ENCODE measurements at places on chromosomes 2 and 18.

GRCh38 chr18:58263055-58263957 lies 219.3 kb downstream of the NEDD4L start:
- DNase-seq, result peak; percentile 18

DNA sequence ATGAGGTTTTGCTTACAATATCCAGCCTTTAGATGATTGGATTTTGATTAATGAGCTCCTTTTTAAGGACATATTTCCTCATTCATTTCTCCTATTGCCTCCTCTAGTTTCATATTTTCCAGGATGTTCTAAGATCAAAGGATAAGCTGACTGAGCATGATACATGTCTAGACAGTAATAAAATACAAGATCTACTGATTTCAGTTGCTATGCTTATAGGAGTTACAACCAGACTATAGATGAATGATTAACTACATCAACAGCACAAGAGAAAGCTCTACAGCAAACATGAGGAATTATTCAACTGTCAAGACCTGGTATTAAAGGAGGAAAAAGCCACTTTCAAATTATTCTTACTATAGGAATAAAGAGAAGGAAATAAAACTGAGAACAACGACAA lies 85.0 kb upstream of the LINC00305 start:
- no peak for DNase-seq

DNA sequence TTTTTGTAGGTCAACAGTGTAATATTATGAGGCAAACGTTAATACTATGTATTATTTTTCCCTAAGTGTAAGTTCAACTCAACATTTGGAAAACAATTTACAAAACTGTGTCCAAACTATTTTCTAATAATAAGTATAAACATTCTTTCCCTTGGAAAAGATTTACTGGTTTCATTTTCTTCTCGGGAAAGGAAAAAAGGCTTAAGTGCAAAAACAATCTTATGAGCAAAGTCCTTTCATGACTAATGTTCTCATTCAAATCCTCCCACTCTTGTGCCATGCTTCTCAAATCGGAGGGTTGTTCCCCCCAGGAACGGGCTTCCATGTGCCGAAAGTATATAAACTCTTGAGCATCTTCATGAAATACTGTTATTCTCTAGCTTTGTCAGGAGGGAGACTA lies 19.8 kb upstream of the L3MBTL4 start:
- no peak for DNase-seq

- no peak for DNase-seq
Observed at GRCh38 chr18:76495435-76496193, 572 bp upstream of the ZNF516 start.

DNA sequence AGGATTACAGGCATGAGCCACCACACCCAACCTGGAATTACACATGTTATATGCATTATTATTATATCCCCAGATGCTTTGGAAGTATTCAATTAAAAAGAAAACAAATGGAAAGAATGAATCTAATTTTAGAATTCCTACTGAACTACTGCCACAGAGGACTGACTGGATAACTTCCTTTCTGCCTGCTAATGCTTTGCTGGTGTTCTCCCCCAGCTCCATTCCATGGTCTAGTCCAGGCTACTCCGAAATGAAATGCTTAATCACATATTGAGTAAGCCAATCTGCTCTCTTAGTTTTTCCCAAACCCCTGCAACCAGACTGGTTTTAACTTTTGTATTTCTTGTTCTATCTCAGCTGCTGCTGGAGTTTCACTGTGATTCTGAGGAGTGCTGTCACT lies 519.1 kb downstream of the SOX11 start:
- no peak for DNase-seq

DNA sequence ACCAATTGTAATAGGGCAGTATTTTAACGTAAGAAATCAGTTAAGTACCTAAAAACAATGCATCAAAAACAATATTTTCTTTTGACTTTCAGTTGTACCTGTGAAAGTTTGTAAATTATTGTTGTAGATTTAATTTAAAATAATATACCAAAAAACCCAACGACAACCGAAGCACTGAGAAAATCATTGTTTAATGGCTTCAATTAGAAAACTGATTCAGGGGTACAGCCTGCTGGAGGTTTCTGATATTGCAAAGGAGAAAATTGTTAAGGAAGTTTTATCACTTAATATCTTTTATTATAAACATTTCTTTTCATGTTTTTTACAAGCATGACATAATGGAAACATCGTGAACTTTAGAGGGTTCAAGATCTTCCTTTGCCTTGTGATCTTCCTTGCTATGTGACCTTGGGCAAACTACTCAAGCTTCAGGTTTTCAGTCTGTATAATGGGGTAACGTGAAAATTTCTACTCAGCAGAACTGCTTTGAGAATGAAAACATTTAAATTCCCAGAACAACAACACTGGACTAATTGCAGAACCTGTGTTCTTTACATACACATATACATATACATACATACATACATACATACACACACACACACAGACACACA lies 76.3 kb upstream of the GLS start:
- DNase-seq, result no peak

- DNase-seq, result no peak
Observed at GRCh38 chr18:59752666-59753065, 55.4 kb upstream of the CCBE1 start.

GRCh38 chr2:101127319-101128056 lies 23.7 kb downstream of the TBC1D8 start:
- DNase-seq, result no peak

DNA sequence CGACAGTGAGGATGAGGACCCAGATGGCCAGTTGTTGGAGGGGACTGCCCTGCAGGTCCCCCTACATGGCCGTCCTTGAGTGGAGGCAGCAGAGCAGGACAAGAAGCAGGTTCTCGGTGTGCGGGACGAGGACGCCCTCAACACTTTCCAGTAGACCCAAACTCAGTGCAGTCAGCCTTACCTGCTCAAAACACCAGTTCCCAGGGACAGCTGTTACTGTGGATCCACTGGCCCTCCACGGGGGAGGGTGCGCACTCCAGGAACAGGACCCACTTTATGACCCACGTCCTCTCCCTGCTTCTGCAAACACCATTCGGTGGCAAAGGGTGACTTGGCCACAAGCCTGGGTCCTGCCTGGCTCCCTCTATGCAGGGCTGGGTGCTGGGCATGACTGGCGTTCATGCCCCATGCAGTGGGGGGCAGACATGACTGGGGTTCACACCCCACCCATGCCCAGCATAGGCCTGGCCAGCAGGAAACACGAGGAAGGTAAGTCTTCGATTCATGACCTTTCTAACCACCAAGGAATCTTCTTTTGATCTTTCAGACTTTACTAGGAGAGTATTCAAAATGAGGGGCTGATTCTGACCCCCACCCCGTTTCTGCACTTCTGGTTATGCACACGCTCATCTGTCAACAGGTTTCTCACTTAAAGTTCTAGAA lies 233.7 kb downstream of the HDAC4 start:
- no peak for DNase-seq

DNA sequence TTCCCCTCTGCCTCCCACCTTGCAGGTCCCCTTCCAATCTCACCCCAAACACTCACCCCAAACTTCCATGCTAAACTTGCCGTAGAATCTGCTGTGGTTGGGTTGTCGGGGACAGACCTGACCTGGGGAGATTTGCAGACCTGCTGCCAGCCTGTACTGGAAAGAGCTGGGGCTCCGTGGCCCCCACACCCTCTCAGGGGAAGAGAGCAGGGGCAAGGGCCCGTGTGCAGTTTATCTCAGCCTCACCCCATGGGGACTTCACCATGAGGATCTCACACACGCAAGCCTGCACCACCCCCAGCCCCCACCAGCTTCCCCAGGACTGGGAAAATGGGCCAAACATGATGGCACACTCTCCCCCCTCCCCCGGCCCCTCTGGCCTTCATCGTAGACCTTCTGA lies 30.7 kb downstream of the KCNIP3 start:
- DNase-seq, result no peak

GRCh38 chr2:8581234-8581561 lies 100.7 kb upstream of the ID2 start:
- DNase-seq, result no peak

- no peak for DNase-seq
Observed at GRCh38 chr2:9212010-9212635, 5.5 kb downstream of the ASAP2 start.
